ENCODE measurements at places on chromosomes 7 and 10. TPM values are rescaled to one million over a fixed set of nuclear protein-coding genes. Genes with fewer than 3 reads are reported as not detected.

TFEC gene
- total RNA-seq = 8.3 TPM

SOSTDC1 gene
- total RNA-seq = not detected

HABP2 gene
- not detected for total RNA-seq

ITPRID1 gene
- not detected for total RNA-seq

IFT22 gene
- total RNA-seq = 20.1 TPM

PON1 gene
- not detected for total RNA-seq

CCL26 gene
- not detected for total RNA-seq

EBLN1 gene
- total RNA-seq = not detected

SVIL gene
- 29.8 TPM for total RNA-seq

CHRM2 gene
- under 0.01 TPM for total RNA-seq

EN2 gene
- total RNA-seq = not detected

PILRA gene
- not detected for total RNA-seq

RASSF4 gene
- 2.2 TPM for total RNA-seq

GNGT1 gene
- total RNA-seq = not detected

FAM25C gene
- total RNA-seq = not detected

SPDYE6 gene
- 0.07 TPM for total RNA-seq

All from mammary microvascular endothelial cell (primary cell).